Left renal pelvis (tissue), 4 donors: ENCODE measurements at places on chromosomes 4 and X. TPM values are rescaled to one million over a fixed set of nuclear protein-coding genes. Genes with fewer than 3 reads are reported as not detected.

Gene STAP1
- 0.26 TPM for polyA plus RNA-seq

Gene FREM3
- polyA plus RNA-seq = 0.34 TPM

Gene FGF16
- polyA plus RNA-seq = 6.3 TPM

Gene MAGEA8
- polyA plus RNA-seq = 0.12 TPM

Gene REPS2
- polyA plus RNA-seq = 16.5 TPM

Gene NOX1
- polyA plus RNA-seq = 0.48 TPM

Gene APOO
- 43.9 TPM for polyA plus RNA-seq

Gene GRK4
- 11.5 TPM for polyA plus RNA-seq

Gene STOX2
- polyA plus RNA-seq = 13.5 TPM

Gene DHX15
- 267 TPM for polyA plus RNA-seq

Gene SMARCA1
- polyA plus RNA-seq = 123 TPM

Gene RHOXF1
- polyA plus RNA-seq = 0.86 TPM

Gene LEF1
- polyA plus RNA-seq = 70.6 TPM

Gene HERC3
- 15.9 TPM for polyA plus RNA-seq

Gene HSD17B13
- polyA plus RNA-seq = 0.30 TPM

Gene FNIP2
- 44.0 TPM for polyA plus RNA-seq

Gene DRD5
- not detected for polyA plus RNA-seq

Gene DAPP1
- polyA plus RNA-seq = 1.3 TPM

Gene ADGRG2
- 30.4 TPM for polyA plus RNA-seq

Gene IL15
- 1.5 TPM for polyA plus RNA-seq

Gene F11
- 1.8 TPM for polyA plus RNA-seq

Gene NUP62CL
- 10.8 TPM for polyA plus RNA-seq

Gene NALF2
- 0.50 TPM for polyA plus RNA-seq

Gene XAGE1A
- polyA plus RNA-seq = not detected

Gene NPNT
- polyA plus RNA-seq = 185 TPM

Gene NDST4
- polyA plus RNA-seq = 5.0 TPM

Gene SEL1L3
- polyA plus RNA-seq = 11.2 TPM

Gene MAGEA1
- not detected for polyA plus RNA-seq

Gene FRMD7
- polyA plus RNA-seq = 1.3 TPM

Gene SLBP
- polyA plus RNA-seq = 106 TPM

Gene SLC9B2
- polyA plus RNA-seq = 5.7 TPM

Gene CXorf65
- not detected for polyA plus RNA-seq

Gene ODAPH
- not detected for polyA plus RNA-seq

Gene CCDC158
- 0.49 TPM for polyA plus RNA-seq

Gene MAGEC2
- not detected for polyA plus RNA-seq

Gene CENPVL3
- polyA plus RNA-seq = 1.3 TPM

Gene ABCG2
- polyA plus RNA-seq = 8.4 TPM

Gene GAGE2A
- polyA plus RNA-seq = not detected

Gene IL2RG
- 3.9 TPM for polyA plus RNA-seq

Gene HHIP
- polyA plus RNA-seq = 3.0 TPM

Gene HMGN5
- 34.9 TPM for polyA plus RNA-seq

Gene PCDH18
- 216 TPM for polyA plus RNA-seq

Gene MAGEA12
- polyA plus RNA-seq = not detected

Gene PABPC5
- polyA plus RNA-seq = 8.6 TPM

Gene IL2
- polyA plus RNA-seq = not detected

Gene RNF150
- polyA plus RNA-seq = 30.2 TPM

Gene MAGEA11
- polyA plus RNA-seq = not detected

Gene CLDN22
- polyA plus RNA-seq = 0.66 TPM

Gene UCHL1
- 116 TPM for polyA plus RNA-seq

Gene ADGRL3
- polyA plus RNA-seq = 24.8 TPM

Gene DCLK2
- 11.5 TPM for polyA plus RNA-seq

Gene RPA4
- not detected for polyA plus RNA-seq

Gene SLC25A43
- 6.9 TPM for polyA plus RNA-seq

Gene ELF4
- 12.0 TPM for polyA plus RNA-seq

Gene P2RY10
- polyA plus RNA-seq = 0.46 TPM

Gene ZIC3
- not detected for polyA plus RNA-seq

Gene ESX1
- not detected for polyA plus RNA-seq

Gene RHOXF2
- polyA plus RNA-seq = not detected
